ENCODE measurements at places on chromosomes 16 and 17.
A peak's percentile ranks its signal among the peaks of the same experiment; 100 is the strongest.

GRCh38 chr16:74439685-74440084 is 18.4 kb upstream of the CLEC18B start:
- no peak for DNase-seq

- no peak for DNase-seq
Observed at GRCh38 chr16:86354641-86355513, 155.4 kb upstream of the FOXF1 start.

GRCh38 chr16:83215406-83216001 is 588.7 kb downstream of the CDH13 start:
- DNase-seq = peak; percentile 30

- no peak for DNase-seq
Observed at GRCh38 chr16:23634461-23635036, 6.6 kb downstream of the PALB2 start.

DNA sequence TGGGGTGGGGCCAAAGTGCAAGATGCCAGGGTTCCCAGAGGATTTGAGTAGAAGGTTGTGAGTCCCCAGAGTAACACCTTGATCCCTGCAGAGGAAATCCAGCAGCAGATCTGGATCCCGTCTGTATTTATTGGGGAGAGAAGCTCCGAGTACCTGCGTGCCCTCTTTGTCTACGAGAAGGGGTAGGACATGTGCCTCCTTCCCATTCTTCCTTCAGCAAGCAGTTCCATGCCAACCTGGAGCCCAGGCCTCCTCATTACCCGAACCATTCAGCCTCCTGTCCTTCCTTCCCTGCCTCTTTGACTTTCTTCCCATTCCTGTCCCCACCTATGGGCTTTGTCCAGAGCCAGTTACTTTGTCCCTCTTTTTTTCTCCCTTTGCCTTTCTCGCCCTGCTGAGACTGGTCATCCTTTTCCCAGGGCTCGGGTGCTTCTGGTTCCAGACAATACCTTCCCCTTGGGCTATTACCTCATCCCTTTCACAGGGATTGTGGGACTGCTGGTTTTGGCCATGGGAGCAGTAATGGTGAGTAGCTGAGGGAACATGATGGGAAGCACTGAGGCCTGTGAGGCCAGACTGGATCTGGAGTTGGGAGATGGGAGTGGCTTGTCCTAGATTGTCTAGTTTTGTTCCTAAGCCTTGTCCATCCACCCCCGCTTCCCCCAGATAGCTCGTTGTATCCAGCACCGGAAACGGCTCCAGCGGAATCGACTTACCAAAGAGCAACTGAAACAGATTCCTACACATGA is 2.9 kb downstream of the RNF167 start:
- DNase-seq = no peak

DNA sequence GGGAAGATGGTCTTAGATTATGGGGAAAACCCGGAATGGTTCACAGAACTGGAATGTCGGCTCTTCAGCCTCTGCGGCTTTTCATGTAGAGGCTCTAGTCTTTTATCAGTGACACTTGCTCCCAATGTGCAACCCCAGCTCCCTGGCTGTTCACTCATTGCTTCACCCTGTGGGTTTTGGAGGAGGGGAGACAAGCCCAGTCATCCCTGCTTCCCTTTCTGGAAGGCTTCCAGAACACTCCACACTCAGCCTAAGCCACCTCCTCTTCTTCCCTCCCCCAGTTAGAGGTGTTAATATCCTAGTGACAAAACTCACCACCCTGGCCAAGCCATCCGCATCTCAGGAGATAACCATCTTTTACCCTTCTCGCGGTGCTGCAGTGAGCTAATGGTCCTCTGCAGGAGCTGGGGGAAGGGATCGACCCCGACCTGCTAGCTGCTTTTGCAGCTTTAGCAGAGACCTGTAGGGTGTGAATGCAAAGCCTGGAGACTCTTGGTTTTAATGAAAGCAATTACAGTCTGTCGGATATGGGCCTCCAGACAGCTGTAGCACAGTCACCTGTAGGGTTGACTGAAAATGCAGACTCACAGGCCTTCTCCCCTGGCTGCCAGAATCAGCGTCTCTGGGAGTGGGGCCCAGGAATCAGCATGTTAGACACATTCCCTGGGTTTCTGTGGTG is 24.3 kb upstream of the LASP1NB start:
- DNase-seq = no peak

GRCh38 chr16:2854700-2855309 is 3.2 kb downstream of the PRSS22 start:
- DNase-seq = no peak

DNA sequence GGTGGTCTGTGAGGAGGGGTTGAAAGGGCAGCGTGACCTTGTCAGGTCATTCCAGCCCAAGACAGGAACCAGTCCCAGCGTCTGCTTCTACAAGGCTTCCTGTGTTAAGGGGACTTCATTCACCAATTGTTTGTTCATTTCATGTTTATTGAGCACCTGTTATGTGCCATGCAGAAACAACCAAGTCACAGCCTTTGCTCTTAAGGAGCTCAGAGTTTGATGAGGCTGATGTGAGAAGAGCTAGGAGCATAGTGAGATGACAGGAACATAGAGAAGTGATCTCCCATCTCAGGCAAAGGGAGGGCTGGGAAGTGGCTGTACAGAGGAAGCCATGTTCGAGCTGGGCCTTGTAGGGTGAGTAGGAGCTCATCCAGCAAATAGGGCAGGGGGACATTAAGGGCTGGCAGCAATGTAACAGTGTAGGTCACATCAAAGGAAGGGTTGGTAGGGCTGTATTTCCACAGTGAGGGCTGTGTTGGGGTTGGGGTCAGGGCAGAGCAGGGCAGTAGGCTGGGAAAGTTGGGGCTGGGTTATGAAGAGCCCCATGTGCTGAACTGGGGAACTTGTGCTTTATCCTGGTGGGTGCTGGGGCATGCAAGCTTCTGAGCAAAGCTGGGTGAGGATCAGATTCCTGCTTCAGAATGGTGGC is 79.8 kb downstream of the ARHGAP23 start:
- DNase-seq = no peak

All from stimulated activated CD4-positive, alpha-beta T cell treated with anti-CD3 and anti-CD28 coated beads, Interleukin-12 subunit alpha, Interleukin-12 subunit beta, amount 100 ng/mL, for 4 hours (primary cell).